ENCODE measurements at places on chromosomes 4 and X. TPM values are rescaled to one million over a fixed set of nuclear protein-coding genes. Genes with fewer than 3 reads are reported as not detected.

SSX4B gene
- not detected for total RNA-seq

CT45A2 gene
- total RNA-seq, result not detected

OPHN1 gene
- total RNA-seq, result 2.7 TPM

ASB5 gene
- 0.35 TPM for total RNA-seq

TMEM144 gene
- 3.1 TPM for total RNA-seq

FAM47B gene
- not detected for total RNA-seq

SPANXB1 gene
- not detected for total RNA-seq

Data from smooth muscle cell of the coronary artery (primary cell).